ENCODE measurements at places on chromosomes 1 and 21.
A peak's percentile ranks its signal among the peaks of the same experiment; 100 is the strongest.

DNA sequence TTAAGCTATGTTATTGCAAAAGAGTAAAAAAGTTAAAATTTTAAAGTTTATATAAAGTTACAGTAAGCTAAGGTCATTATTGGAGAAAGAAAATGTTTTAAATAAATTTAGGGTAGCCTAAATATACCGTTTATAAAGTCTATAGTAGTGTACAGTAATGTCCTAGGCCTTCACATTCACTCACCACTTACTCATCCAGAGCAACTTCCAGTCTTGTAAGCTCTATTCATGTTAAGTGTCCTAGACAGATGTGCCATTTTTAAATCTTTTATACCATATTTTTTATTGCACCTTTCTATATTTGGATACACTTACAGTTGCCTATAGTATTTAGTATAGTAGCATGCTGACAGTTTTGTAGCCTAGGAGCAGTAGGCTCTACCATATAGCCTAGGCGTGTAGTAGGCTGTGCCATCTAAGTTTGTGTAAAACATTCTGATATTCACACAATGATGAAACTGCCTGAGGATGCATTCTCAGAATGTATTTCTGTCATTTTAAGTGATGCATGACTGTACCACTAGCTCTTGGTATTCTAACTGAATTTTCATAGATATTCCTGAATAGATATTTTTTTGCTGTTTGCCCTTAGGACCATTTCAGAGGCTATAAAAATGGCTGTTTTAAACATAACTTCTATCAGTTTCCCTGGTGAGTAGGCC, 26.8 kb downstream of the PPP2R5A start:
- H3K4me1 ChIP-seq = peaks cover 6% of the 10 kb centered on the region
- no peak overlapping the region for H3K4me3 ChIP-seq
- no peak overlapping the region for H3K27ac ChIP-seq
- 0 out of 2 replicates have a peak, but pooled peaks cover 5% of the 10 kb centered on the region for H3K36me3 ChIP-seq
- peak; percentile 69 for DNase-seq
- H3K27me3 ChIP-seq = no peaks in the 10 kb centered on the region

DNA sequence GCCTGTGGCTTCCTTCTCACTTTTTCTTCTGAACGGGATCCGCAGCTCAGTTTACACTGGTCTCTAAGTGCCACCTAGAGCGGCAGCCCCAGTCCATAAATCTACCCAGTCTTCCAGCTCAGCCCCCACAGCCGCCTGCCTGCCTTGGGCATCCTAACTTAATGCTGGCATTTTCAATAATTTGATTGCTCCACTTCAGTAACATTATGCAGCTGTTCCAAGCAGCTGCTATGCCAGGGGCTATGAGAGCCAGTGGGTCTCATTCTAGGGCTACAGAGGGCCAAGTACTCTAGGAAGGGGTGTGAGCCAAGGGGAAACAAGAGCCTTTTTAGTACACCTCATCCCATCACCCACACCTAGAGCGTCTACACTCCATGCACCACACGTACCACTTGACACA, 48.4 kb upstream of the COA6 start:
- H3K27ac ChIP-seq = no peak overlapping the region
- H3K4me3 ChIP-seq = no peak overlapping the region
- DNase-seq = no peak
- peaks cover 3% of the 10 kb centered on the region for H3K4me1 ChIP-seq
- H3K27me3 ChIP-seq = peaks cover 4% of the 10 kb centered on the region

- DNase-seq = no peak
- no peaks in the 10 kb centered on the region for H3K27me3 ChIP-seq
- no peak overlapping the region for H3K4me3 ChIP-seq
- H3K36me3 ChIP-seq = no peaks in the 10 kb centered on the region
Observed at GRCh38 chr1:4227986-4228385, 327.9 kb upstream of the C1orf174 start.

- H3K4me3 ChIP-seq = no peak overlapping the region
- peak; percentile 96 for DNase-seq
- peaks cover 5% of the 10 kb centered on the region for H3K4me1 ChIP-seq
- peak overlapping the region; percentile 78 for H3K27ac ChIP-seq
Observed at GRCh38 chr1:202034683-202035462, 24.5 kb downstream of the ELF3 start.

DNA sequence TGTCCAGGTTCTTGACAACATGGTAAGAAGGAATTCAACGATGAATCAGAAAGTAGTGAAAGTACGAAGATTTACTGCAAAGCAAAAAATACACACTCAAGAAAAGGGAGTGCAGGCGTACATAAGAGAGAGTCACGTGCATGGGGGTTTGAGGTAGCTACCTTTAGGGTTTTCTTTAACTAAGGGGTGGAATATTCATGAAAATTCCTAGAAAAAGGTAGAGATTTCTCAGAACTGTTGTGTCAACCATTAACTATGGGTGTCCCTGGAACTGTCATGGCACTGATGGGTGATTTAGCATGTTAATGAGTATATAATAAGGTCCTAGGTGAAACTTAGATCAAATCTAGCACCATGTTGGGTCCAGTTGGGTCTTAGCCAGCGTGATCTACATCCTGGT, 22.5 kb upstream of the SYDE2 start:
- no peak overlapping the region for H3K27ac ChIP-seq
- no peaks in the 10 kb centered on the region for H3K36me3 ChIP-seq
- peaks cover 21% of the 10 kb centered on the region for H3K4me1 ChIP-seq
- no peaks in the 10 kb centered on the region for H3K27me3 ChIP-seq

GRCh38 chr21:36450511-36450910, 29.4 kb downstream of the CLDN14 start:
- peak; percentile 69 for DNase-seq
- peaks cover 4% of the 10 kb centered on the region for H3K4me1 ChIP-seq
- H3K27me3 ChIP-seq = no peaks in the 10 kb centered on the region
- H3K4me3 ChIP-seq = no peak overlapping the region
- no peaks in the 10 kb centered on the region for H3K36me3 ChIP-seq

GRCh38 chr1:234962340-234962989, 166.2 kb downstream of the TOMM20 start:
- peaks cover 27% of the 10 kb centered on the region for H3K4me1 ChIP-seq
- H3K27me3 ChIP-seq = no peaks in the 10 kb centered on the region
- peak; percentile 100 for DNase-seq
- H3K4me3 ChIP-seq = no peak overlapping the region

- no peaks in the 10 kb centered on the region for H3K36me3 ChIP-seq
- no peaks in the 10 kb centered on the region for H3K27me3 ChIP-seq
- no peak overlapping the region for H3K27ac ChIP-seq
- H3K4me3 ChIP-seq = no peak overlapping the region
Observed at GRCh38 chr1:43238991-43239469, 30.8 kb upstream of the TMEM125 start.

- no peak for DNase-seq
- peaks cover 6% of the 10 kb centered on the region for H3K4me1 ChIP-seq
- no peak overlapping the region for H3K4me3 ChIP-seq
- H3K27ac ChIP-seq = no peak overlapping the region
- H3K27me3 ChIP-seq = no peaks in the 10 kb centered on the region
Observed at GRCh38 chr21:28641731-28642130, 350.9 kb downstream of the LTN1 start.

- no peak for DNase-seq
- H3K4me1 ChIP-seq = no peaks in the 10 kb centered on the region
- H3K4me3 ChIP-seq = no peak overlapping the region
- no peaks in the 10 kb centered on the region for H3K36me3 ChIP-seq
- H3K27ac ChIP-seq = no peak overlapping the region
Observed at GRCh38 chr1:7591565-7591964, 179.5 kb upstream of the VAMP3 start.

DNA sequence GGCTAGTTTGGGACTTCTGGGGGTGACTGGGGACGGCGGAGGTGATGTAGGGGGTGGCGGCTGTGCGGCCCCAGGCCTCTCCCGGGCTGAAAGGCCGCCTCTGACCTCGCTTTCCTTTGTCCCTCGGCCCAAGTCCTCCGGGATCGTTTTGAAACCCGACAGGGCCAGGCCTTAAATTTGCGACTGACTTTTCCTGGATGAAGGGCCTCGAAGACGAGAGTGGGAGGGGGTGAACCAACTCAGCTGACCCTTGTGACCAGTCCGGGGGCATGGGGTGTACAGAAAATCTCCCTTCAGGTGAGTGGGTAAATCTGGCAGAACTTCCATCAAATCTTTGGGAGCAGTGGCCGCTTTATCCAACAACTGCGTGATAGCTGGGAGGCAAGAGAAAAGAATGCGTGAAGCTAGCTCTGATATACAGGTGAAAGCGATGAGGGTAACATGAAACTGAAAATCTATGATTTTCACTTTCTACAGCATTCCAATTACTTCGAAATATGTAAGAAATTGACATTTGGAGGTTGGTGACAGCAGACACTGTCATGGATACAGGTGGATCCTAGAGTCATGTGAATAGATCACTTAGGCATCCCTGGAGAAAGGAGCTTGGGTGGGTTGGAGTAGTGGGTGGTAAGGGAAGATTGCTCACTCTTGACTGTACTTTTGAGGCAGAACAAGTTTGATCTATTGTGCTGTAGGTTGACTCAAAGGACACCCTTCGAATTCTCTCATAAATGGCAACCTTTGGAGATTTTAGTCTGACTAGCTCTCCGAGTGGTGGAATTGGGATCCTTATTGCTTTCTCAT, 885 bp downstream of the AHCYL1 start:
- H3K4me1 ChIP-seq = peaks cover 14% of the 10 kb centered on the region
- peak overlapping the region; percentile 91 for H3K27ac ChIP-seq
- no peaks in the 10 kb centered on the region for H3K36me3 ChIP-seq
- DNase-seq = no peak
- peak overlapping the region; percentile 63 for H3K4me3 ChIP-seq
- H3K27me3 ChIP-seq = no peaks in the 10 kb centered on the region

GRCh38 chr1:154519591-154519991, 17.4 kb upstream of the SHE start:
- H3K27me3 ChIP-seq = peaks cover 60% of the 10 kb centered on the region
- H3K27ac ChIP-seq = no peak overlapping the region
- H3K36me3 ChIP-seq = no peaks in the 10 kb centered on the region
- DNase-seq = no peak
